Osteocyte (in vitro differentiated cells): ENCODE measurements at places on chromosomes 2 and 18. TPM values are rescaled to one million over a fixed set of nuclear protein-coding genes. Genes with fewer than 3 reads are reported as not detected.

GRCh38 chr2:119775102-119775501 lies 15.4 kb downstream of the PTPN4 start:
- H3K27ac ChIP-seq = no peak overlapping the region
- DNase-seq = no peak
- H3K36me3 ChIP-seq = no peaks in the 10 kb centered on the region
- H3K27me3 ChIP-seq = no peaks in the 10 kb centered on the region
- H3K4me1 ChIP-seq = no peaks in the 10 kb centered on the region

The CFC1B gene
- not detected in 2 replicates for total RNA-seq

- no peak overlapping the region for H3K27ac ChIP-seq
- peaks cover 28% of the 10 kb centered on the region for H3K27me3 ChIP-seq
- H3K4me1 ChIP-seq = no peaks in the 10 kb centered on the region
- no peaks in the 10 kb centered on the region for H3K36me3 ChIP-seq
Measured at GRCh38 chr2:156845806-156846558, 409.8 kb downstream of the GPD2 start.

DNA sequence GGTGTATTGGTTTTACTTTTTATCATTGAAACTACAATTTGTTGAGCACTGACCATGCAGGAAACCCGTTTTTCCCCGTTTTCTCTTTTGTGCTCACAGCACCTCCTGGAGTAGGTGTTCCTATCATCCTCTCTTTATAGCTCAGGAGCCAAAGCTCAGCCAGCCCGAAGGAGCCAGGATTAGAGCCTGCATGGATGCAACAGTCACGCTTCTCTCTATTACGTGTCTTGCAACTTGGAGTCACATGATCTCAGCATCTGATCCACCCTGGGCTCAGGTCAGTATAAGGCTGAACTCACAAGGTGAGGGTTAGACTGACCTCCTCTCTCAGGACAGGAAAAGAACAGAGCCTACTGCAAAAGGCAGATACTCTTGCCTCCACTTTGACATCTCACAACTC lies 150.5 kb downstream of the MBP start:
- H3K27me3 ChIP-seq = no peaks in the 10 kb centered on the region
- H3K36me3 ChIP-seq = peaks cover 13% of the 10 kb centered on the region

The G6PC2 gene
- not detected in 2 replicates for total RNA-seq

DNA sequence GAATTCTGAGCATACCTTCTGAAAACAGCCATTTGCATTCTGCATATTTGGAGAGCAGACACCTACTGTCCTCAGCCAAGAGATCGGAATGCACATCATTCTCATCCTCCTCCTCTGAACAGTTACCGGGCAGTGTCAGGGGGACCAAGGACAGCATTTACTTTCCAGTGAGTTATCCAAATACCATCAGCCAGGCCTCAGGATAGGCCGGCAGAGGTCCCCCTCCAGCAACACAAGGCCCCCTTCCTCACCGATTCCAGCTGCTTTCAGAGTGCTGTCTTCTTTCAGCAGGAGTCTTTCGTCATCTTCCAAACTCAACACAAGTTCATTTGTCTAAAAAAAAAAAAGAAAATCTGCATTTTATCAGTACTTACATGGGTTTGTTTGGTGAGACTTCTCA lies 55.3 kb downstream of the C2orf76 start:
- no peaks in the 10 kb centered on the region for H3K36me3 ChIP-seq
- no peak overlapping the region for H3K27ac ChIP-seq
- no peak for DNase-seq
- H3K4me1 ChIP-seq = peaks cover 16% of the 10 kb centered on the region
- H3K27me3 ChIP-seq = no peaks in the 10 kb centered on the region

DNA sequence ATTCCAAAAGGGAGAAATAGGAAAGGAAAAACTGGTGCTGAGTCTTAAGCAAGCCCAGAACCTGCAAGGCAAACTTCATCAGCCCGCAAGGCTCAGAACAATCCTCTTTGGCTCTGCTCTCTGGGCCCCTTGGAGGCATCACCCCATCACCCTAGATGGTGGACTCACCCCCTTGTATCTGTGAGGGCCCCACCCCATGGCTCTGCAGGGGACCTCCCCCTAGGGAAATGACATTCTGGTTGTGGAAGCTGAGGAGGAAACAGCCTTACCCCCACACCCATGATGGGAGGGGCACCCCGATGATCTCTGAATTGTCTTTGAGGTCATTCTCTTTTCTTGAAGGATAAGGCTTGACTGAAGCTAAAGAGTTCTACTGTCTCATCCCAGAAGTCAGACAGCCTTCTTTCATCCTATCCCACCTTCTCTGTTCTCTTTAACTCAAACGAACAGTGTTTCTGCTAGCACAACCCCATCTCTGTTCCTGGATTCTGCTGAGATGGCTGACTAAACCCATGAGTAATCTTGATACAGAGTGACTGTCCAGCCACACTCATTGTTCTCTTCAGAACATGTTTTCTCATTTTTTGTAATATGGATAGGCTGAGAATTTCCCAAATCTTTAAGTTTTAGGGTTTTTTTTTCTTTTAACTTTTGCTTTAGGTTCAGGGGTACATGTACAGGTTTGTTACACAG lies 492.1 kb upstream of the MYT1L start:
- peak; percentile 69 for DNase-seq
- no peaks in the 10 kb centered on the region for H3K27me3 ChIP-seq
- H3K4me3 ChIP-seq = no peak overlapping the region
- H3K27ac ChIP-seq = no peak overlapping the region
- H3K36me3 ChIP-seq = no peaks in the 10 kb centered on the region

- DNase-seq = no peak
- no peak overlapping the region for H3K27ac ChIP-seq
- no peak overlapping the region for H3K4me3 ChIP-seq
- H3K27me3 ChIP-seq = peaks cover 31% of the 10 kb centered on the region
- H3K4me1 ChIP-seq = no peaks in the 10 kb centered on the region
- no peaks in the 10 kb centered on the region for H3K36me3 ChIP-seq
Measured at GRCh38 chr2:86646865-86647264, 23.2 kb upstream of the RNF103 start.

The SERPINB2 gene
- not detected in 2 replicates for total RNA-seq

DNA sequence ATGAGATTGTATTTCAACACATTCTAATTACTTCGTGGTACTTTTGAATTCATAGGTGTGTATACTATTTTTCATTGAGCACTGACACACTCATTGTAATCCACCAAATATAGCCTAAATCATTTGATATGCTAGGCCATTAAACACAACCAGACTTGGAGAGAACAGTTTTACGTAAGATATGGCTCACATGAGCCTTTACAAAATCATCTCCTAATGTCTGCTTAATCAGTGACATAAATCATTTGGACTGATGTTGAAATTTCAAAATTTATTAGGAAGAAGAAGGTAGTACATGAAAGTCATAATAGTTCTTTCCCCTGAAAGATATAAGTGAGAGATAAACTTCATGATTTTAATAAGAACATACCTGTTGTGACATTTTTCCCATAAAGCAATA lies 550.2 kb upstream of the LINC00305 start:
- H3K4me1 ChIP-seq = no peaks in the 10 kb centered on the region
- H3K27ac ChIP-seq = no peak overlapping the region
- no peaks in the 10 kb centered on the region for H3K27me3 ChIP-seq
- H3K4me3 ChIP-seq = no peak overlapping the region
- no peak for DNase-seq
- no peaks in the 10 kb centered on the region for H3K36me3 ChIP-seq

The KDSR gene
- 87.7 and 90.5 TPM in 2 replicates for total RNA-seq
